ENCODE measurements at places on chromosomes 4 and X.

GRCh38 chr4:56345458-56345857, 41.8 kb downstream of the AASDH start:
- DNase-seq: no peak

DNA sequence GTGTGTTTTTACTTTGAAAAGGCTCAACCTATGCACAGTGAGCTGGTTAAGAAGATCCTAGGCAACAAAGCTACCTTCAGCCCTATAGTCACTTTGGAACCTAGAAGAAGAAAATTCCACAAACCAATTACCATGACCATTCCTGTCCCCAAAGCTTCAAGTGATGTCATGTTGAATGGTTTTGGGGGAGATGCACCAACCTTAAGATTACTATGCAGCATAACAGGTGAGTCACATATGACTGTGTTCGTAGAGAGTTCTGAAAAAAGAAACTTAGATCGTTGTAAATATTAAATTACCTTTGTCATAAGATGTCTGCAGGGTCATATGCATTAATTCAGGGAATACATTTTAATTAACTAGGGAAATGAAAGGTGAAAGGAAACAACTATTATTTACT, 287.1 kb downstream of the ANK2 start:
- no peak for DNase-seq

GRCh38 chrX:16588266-16588665, 61.7 kb upstream of the S100G start:
- DNase-seq: no peak

DNA sequence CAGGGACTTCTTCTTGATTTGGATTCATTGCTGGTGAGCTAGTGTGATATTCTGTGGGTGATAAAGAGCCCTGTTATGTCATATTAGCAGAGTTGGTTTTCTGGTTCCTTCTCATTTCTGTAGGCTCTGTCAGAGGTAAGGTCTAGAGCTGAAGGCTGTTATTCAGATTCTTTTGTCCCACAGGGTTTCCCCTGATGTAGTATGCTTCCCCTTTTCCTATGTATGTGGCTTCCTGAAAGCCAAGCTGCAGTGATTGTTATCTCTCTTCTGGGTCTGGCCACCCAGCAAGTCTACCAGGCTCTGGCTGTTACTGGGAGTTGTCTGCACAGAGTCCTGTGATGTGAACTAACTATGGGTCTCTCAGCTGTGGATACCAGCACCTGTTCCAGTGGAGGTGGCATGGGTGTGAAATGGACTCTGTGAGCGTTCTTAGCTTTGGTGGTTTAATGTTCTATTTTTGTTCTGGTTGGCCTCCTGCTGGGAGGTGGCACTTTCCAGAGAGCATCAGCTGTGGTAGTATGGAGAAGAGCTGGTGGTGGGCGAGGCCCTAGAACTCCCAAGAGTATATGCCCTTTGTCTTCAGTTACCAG, 373.7 kb downstream of the AR start:
- DNase-seq: no peak

DNA sequence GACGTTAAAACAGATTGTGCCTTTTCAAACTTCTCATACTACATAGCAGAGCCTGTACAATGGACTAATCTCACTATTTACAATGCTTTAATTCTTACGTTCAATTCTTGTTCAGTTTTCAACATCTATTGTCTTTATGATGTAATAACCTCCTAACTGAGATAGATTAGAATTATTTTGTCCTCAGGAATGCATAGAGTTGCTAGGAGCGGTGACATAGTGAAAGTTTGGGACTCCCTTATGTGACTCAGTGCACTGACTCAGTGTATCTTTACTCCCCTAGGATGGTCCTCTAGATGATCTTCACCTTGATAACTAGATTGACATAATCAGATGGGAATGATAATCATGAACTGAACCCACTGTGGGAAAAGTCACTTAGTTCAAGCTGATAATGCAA, 151.5 kb downstream of the VEGFC start:
- no peak for DNase-seq

DNA sequence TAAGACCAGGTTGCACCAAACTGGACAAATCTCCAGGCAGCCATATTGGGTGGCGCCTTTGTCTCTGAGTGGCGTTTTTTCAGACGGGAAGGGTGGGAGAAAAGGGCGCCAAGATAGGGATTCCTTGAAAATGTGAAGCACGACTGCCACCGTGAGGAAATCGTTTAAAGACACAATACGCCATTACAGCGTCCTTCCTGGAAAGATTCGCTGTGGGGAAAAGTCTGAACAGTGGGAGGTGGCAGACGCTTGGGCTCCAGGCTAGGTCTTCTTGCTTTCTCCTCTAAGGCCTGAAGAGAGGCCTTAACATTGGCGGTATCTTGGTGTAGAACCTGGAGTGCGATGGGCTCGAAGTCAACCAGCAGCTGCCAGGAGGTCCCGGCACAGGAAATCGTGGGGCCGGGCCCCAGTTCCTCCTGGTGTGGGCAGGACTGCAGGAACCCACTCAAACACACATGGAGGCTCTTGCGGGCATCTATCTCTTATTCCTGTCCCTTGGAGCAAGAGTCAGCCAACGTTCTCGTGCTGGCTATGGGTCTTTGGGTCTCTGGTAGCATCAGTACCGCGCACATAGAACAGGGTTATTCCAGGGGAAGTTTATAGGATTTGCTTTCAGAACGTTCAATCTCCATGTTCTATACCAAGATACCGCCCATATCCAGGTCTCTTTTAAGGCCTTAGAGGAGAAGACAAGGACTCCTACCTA, 208.8 kb downstream of the OR13H1 start:
- peak; percentile 76 for DNase-seq

- no peak for DNase-seq
Measured at GRCh38 chr4:90641861-90642599, 514.8 kb downstream of the CCSER1 start.

- no peak for DNase-seq
Measured at GRCh38 chrX:46234775-46235174, 310.4 kb downstream of the ZNF674 start.

- DNase-seq: no peak
Measured at GRCh38 chrX:48667509-48667908, 16.1 kb upstream of the WAS start.

DNA sequence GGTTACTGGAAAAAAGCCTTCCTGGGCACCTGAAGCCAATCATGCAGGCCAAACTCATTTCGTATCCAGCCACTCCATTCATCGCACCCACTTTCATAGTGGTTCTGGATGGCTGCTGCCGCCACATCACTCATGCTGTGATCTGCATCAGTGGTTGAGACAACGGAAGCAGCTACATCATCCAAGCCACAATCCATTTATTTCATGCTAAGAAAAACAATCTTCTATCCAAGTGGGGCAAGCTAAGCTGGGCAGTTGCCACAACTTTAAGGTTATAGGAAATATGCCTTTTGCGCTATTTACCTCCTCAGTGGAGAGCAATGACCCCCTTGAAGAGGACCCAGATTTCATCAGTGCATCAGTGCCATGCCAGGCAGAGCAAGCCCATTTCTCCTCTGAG, 124.6 kb downstream of the GRIA3 start:
- DNase-seq: no peak

GRCh38 chrX:131187206-131187605, 101.9 kb downstream of the IGSF1 start:
- no peak for DNase-seq

GRCh38 chrX:99653352-99653751, 756.7 kb downstream of the PCDH19 start:
- DNase-seq: no peak

DNA sequence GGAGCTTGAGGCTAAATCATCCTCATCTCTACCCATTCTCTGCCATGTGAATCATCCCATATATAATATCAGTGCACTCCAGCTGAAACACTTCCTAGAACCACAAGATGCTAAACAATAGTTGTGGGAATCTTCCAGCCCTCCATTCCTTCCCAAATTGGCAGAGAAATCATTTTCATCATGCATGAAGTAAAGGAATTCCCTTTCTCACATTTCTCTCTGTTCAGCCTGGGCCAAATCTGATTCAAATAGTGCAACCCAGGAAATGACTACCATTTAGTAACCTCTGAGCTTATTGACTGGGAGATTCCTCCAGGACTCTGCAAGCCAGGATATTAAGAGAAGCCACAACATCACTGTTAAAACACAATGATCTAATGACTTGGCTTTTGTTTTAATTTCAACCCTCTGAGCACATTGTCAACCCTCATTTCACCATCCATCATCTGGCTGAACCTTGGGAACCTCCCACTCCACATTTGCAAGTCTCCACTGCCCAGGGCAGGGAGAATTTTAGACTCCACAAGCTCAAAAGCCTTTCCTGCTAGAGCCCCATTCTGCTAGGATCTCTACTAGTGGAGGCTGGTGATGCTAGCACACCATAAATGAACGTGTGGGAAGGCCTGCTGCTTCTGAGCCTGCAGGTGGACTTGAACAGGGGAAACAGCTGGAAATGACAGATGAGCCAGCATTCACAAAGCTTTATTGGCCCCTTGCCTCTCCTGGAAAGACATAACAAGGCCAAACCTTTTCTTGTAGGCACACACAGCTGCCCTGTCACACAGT, 133.9 kb downstream of the TET2 start:
- no peak for DNase-seq

- peak; percentile 76 for DNase-seq
Measured at GRCh38 chrX:13669246-13669737, 16.4 kb downstream of the TCEANC start.

GRCh38 chrX:3585719-3586118, 127.7 kb downstream of the PRKX start:
- no peak for DNase-seq

DNA sequence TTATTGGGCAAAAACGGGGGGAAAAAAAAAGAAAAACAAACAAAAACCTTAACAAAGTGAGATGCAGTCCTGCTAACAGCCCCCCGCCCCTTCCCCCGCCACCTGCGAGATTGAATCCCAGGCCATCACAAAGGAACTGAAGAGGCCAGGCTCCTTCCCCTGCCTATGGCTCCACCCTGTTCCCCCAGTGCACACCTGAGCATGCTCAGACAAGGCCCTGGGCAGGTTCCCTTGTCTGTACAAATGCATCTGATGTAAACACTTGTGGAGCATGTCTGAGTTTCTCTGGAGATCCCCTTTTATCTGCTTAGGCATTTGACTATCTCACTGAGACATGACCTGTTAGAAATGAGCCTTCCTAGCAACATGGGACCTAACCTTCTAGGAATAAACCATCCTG, 983.7 kb upstream of the PABPC4L start:
- no peak for DNase-seq

GRCh38 chr4:74400395-74400794, 35.5 kb downstream of the EREG start:
- no peak for DNase-seq

- DNase-seq: no peak
Measured at GRCh38 chr4:88447371-88448095, 9.4 kb upstream of the HERC5 start.

- DNase-seq: no peak
Measured at GRCh38 chr4:19776021-19776459, 475.7 kb upstream of the SLIT2 start.

Measured in MM.1S (cell line).